Activated CD4-positive, alpha-beta T cell treated with anti-CD3 and anti-CD28 coated beads, Interleukin-2, amount 10 ng/mL, durations not matched to agents 7 days and 5 days (primary cell): ENCODE measurements at places on chromosomes 7 and 10. TPM values are rescaled to one million over a fixed set of nuclear protein-coding genes. Genes with fewer than 3 reads are reported as not detected.

DNA sequence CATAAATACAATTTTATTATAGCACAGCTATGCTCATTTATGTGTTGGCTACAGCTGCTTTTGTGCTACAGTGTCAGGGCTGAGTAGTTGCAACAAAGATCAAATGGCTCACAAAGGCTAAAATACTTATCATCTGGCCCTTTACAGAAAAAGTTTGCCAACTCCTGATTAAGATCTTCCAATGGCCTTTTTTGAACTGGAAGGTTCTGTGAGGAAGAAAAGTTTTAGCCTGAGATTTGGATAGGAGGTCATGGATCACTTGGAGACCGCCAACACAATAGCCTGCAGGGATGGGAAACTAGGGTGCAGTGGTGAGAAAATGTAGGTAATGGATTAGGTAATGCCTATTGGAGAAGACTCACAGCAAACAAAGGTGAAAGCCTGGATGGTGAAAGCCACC lies 169.8 kb downstream of the NOC3L start:
- H3K36me3 ChIP-seq: no peaks in the 10 kb centered on the region
- no peaks in the 10 kb centered on the region for H3K4me1 ChIP-seq
- no peak for DNase-seq
- H3K4me3 ChIP-seq: no peak overlapping the region

DNA sequence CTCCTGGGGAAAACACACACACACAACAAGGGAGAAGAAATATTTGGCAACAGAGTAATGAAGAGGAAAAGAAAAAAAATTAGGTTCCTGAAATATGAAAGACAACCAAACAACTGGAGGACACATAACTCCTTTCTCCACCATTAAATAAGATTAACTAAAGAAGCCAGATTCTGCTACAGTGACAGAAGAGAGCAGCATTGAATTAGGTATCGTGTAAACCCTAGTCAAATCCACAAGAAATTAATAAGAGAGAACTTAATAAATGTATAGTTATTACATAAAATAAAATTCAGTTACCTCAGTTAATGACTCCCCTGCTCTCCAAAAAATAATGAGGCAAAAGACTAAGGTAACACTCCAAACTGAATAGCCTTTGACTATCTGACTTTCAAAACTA lies 306.7 kb downstream of the CRPPA start:
- no peak overlapping the region for H3K27ac ChIP-seq
- peaks cover 3% of the 10 kb centered on the region for H3K4me1 ChIP-seq
- no peaks in the 10 kb centered on the region for H3K36me3 ChIP-seq
- no peak overlapping the region for H3K4me3 ChIP-seq

- DNase-seq: no peak
- H3K27ac ChIP-seq: no peak overlapping the region
Observed at GRCh38 chr7:40560672-40561071, 425.9 kb downstream of the SUGCT start.

Gene LIPJ
- not detected for total RNA-seq

Gene TSPAN12
- not detected for total RNA-seq

Gene ITPRID1
- not detected for total RNA-seq

DNA sequence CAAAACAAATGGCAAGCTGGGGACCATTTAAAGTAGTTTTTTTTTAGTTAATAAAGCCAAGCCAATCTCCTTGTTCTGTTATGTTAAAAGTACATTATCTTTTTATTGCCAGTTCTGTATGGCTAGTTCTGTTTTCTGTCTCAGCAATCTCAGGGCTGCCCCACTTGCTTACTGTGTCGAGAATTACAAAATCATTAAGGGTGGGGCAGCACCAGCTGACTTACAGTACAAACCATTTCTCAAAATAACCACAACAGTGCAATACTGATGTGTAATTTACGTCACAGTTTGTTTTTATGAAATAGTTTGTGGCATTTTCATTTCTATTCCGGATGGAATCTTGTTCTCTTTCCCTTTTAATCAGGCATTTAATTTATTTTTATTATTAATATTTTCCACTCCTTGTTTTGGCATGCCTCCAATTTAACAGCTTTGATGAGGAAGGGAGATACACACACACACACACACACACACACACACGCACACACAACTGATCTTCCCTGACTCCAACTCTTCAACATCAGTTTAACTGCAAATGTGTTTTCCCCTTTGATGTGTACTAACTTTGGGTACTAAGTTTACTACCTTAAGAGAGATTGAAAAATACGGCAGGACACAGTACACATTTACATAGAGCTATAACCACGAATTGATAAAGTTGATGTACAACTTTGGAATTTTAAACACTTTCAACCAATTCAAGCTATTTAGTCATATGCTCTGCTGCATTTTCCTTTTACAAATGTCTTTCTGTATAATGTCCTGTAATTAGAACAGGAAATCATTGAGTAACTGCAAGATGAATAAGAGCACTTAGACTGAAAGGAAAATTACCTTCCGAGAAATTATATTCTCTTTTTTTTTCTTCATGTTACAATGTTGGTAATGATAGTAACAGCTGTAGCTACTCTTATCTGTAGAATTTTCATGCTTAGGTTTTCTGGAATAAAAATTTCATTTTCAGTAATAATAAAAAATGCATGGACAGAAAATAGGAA lies 91.5 kb downstream of the ARID5B start:
- H3K27me3 ChIP-seq: no peaks in the 10 kb centered on the region
- peaks cover 52% of the 10 kb centered on the region for H3K36me3 ChIP-seq
- H3K27ac ChIP-seq: peak overlapping the region; percentile 94

GRCh38 chr10:10208196-10208595 lies 809.5 kb upstream of the CELF2 start:
- H3K27ac ChIP-seq: no peak overlapping the region
- no peaks in the 10 kb centered on the region for H3K4me1 ChIP-seq
- no peak for DNase-seq
- no peak overlapping the region for H3K4me3 ChIP-seq

Gene MYL10
- not detected for total RNA-seq

GRCh38 chr7:93828260-93828659 lies 62.3 kb downstream of the TFPI2 start:
- H3K27me3 ChIP-seq: no peaks in the 10 kb centered on the region
- no peak overlapping the region for H3K4me3 ChIP-seq
- DNase-seq: no peak
- H3K4me1 ChIP-seq: no peaks in the 10 kb centered on the region
- no peaks in the 10 kb centered on the region for H3K36me3 ChIP-seq

Gene CCZ1
- total RNA-seq: 106 TPM

- H3K27me3 ChIP-seq: no peaks in the 10 kb centered on the region
- peaks cover 38% of the 10 kb centered on the region for H3K4me1 ChIP-seq
- H3K4me3 ChIP-seq: no peak overlapping the region
- H3K36me3 ChIP-seq: peaks cover 57% of the 10 kb centered on the region
- no peak for DNase-seq
Observed at GRCh38 chr7:92747041-92747835, 89.1 kb downstream of the CDK6 start.

GRCh38 chr7:37786741-37787569 lies 61.4 kb upstream of the NME8 start:
- no peaks in the 10 kb centered on the region for H3K27me3 ChIP-seq
- H3K4me3 ChIP-seq: no peak overlapping the region
- H3K27ac ChIP-seq: no peak overlapping the region
- no peaks in the 10 kb centered on the region for H3K36me3 ChIP-seq

Gene ETV1
- total RNA-seq: 0.05 TPM

GRCh38 chr7:24356718-24357386 lies 72.9 kb downstream of the NPY start:
- H3K4me3 ChIP-seq: no peak overlapping the region
- no peak for DNase-seq
- no peaks in the 10 kb centered on the region for H3K4me1 ChIP-seq
- no peak overlapping the region for H3K27ac ChIP-seq
- H3K36me3 ChIP-seq: no peaks in the 10 kb centered on the region
- peaks cover 16% of the 10 kb centered on the region for H3K27me3 ChIP-seq

Gene MRC1
- not detected for total RNA-seq

- H3K4me3 ChIP-seq: no peak overlapping the region
- H3K27me3 ChIP-seq: no peaks in the 10 kb centered on the region
- H3K27ac ChIP-seq: no peak overlapping the region
- no peak for DNase-seq
- H3K4me1 ChIP-seq: peaks cover 5% of the 10 kb centered on the region
Observed at GRCh38 chr10:119821182-119821581, 51.5 kb downstream of the MCMBP start.

DNA sequence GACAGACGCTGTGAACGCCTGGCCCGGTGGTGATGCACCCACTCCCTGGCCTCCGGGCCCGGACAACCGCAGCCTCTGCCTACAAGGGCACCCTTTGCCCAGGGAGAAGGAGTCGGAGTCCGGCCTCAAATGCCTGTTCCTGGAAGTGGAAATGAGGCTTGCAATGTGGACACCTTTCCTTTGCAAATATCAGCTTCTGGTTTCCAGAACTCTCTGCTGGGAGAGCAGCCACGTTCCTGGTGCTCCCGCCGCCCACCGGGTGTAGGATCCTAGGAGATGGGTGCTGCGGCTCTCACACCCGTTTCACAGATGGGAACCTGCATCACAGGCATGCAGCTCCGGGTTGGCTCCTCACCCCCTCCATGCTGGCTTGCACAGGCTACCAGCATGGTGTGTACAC lies 2.9 kb downstream of the FOXL3 start:
- H3K27me3 ChIP-seq: peaks cover 27% of the 10 kb centered on the region
- H3K4me1 ChIP-seq: no peaks in the 10 kb centered on the region
- H3K36me3 ChIP-seq: no peaks in the 10 kb centered on the region
- DNase-seq: no peak
- no peak overlapping the region for H3K27ac ChIP-seq

Gene ZNF775
- total RNA-seq: 4.2 TPM

Gene ACSM6
- not detected for total RNA-seq

Gene FAM24B
- total RNA-seq: 12.1 TPM

Gene TEX36
- total RNA-seq: not detected

GRCh38 chr10:110151467-110151866 lies 55.9 kb upstream of the MXI1 start:
- H3K4me3 ChIP-seq: no peak overlapping the region
- peaks cover 6% of the 10 kb centered on the region for H3K36me3 ChIP-seq
- H3K4me1 ChIP-seq: peaks cover 20% of the 10 kb centered on the region

- H3K4me1 ChIP-seq: peaks cover 78% of the 10 kb centered on the region
- peak within 1 kb of the TSS; percentile 96 for H3K27ac ChIP-seq
- H3K27me3 ChIP-seq: peaks cover 3% of the 10 kb centered on the region
Observed at GRCh38 chr7:36723951-36724664, at the start of gene AOAH. AOAH (minus strand) TSS chr7:36724494; CDS start chr7:36724148, 346 bp downstream.

GRCh38 chr10:13222566-13222965 lies 11.6 kb downstream of the UCMA start:
- H3K4me1 ChIP-seq: peaks cover 7% of the 10 kb centered on the region
- H3K36me3 ChIP-seq: no peaks in the 10 kb centered on the region
- H3K27ac ChIP-seq: no peak overlapping the region
- no peaks in the 10 kb centered on the region for H3K27me3 ChIP-seq
- DNase-seq: no peak
- no peak overlapping the region for H3K4me3 ChIP-seq

Gene ZRANB1
- total RNA-seq: 11.1 TPM

DNA sequence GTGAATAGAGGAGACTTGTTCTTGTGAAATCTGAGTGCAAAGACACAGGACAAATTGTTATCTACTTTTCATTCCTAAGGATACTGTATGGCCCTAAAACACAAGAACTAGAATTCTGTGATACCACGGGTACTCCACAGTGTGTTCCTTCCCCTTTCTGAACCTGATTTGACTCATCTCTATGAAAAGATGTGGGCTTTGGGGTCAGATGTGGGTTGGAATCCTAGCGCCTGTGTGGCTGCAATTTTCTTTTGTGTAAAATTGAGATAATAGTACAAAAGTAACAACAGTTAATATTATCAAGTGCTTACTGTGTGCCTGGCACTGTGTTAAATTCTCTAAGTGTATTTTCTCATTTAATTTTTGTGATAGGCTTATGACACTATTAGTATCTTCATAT lies 8.1 kb downstream of the SRGN start:
- H3K4me3 ChIP-seq: no peak overlapping the region
- peaks cover 48% of the 10 kb centered on the region for H3K4me1 ChIP-seq
- no peak overlapping the region for H3K27ac ChIP-seq
- no peak for DNase-seq
- peaks cover 35% of the 10 kb centered on the region for H3K36me3 ChIP-seq
- no peaks in the 10 kb centered on the region for H3K27me3 ChIP-seq

- DNase-seq: no peak
- peak overlapping the region; percentile 63 for H3K4me3 ChIP-seq
- peak overlapping the region; percentile 46 for H3K27ac ChIP-seq
- peaks cover 70% of the 10 kb centered on the region for H3K27me3 ChIP-seq
- H3K4me1 ChIP-seq: peaks cover 17% of the 10 kb centered on the region
Observed at GRCh38 chr7:108000875-108001763, 1.8 kb downstream of the LAMB1 start.

DNA sequence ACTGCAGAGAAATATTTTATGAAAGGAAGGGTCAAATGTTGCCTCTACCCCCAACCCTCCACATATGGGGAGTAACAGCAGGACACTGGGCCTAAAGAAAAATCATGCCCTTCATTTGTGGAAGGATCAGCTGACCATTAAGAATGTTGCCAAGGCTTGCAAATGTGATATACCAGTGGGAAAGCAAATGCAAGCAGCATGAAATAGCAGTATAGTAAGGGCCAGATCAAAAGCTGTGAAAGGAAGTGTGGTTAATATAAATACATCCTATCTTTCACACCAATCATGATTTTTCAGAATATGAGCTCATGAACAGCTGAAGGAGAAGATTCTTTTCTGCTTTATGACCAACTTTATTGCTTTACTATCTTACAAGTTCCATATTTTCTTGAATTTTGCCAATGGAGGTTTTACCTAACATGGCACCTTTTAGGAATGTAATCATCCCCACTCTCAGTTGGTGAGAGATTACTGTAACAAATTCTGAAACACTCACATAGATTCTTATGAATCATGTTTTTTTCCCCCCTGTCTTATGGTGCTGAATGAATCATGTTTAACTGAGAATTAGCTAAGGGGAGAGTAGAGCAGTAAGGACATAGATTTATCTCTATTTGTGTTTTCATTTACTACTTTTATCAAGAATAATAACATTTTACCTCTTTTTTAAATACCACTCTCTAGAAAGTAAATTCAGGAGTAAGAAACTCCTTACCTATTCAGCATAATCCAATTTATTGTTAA lies 12.1 kb upstream of the ATAD1 start:
- DNase-seq: no peak
- H3K27ac ChIP-seq: no peak overlapping the region
- H3K4me1 ChIP-seq: peaks cover 14% of the 10 kb centered on the region
- peaks cover 3% of the 10 kb centered on the region for H3K36me3 ChIP-seq
- H3K4me3 ChIP-seq: no peak overlapping the region
- peaks cover 2% of the 10 kb centered on the region for H3K27me3 ChIP-seq

DNA sequence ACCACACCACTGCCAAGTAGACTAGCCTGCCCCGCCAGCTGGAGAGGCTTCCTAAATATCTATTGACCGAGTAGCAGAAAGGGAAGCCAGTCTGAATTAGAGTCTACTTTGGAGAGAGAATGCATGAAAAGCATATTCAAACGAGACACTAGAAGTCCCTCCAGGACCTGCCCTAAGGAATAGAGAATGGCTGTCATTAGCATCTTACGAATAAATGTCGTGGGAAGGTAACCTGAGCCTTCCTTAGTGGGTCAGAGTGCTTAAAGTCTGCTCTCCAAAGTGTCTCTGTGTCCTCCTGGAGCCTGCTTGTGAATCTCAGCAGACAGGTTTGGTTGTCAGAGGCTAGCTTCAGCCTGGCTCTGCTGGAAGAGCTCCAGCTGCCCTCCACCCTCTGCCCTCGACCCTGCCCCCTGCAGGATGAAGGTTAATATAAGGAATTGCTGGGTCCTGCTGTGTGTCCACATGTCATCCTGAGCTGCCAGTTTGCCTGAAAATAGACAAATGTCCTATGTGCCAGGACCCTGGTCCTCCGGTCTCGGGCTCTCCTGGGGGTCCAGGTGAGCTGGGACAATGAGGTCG lies 33.4 kb downstream of the FAM241B start:
- peaks cover 2% of the 10 kb centered on the region for H3K27me3 ChIP-seq
- peaks cover 4% of the 10 kb centered on the region for H3K4me1 ChIP-seq
- no peak for DNase-seq
- no peaks in the 10 kb centered on the region for H3K36me3 ChIP-seq
- no peak overlapping the region for H3K27ac ChIP-seq
